ENCODE measurements at places on chromosomes 7 and 10. TPM values are rescaled to one million over a fixed set of nuclear protein-coding genes. Genes with fewer than 3 reads are reported as not detected.

PURB gene
- 7.7 TPM for polyA plus RNA-seq

ELMO1 gene
- 6.0 TPM for polyA plus RNA-seq

GRCh38 chr10:132434405-132435005 is 37.5 kb downstream of the PWWP2B start:
- no peak for DNase-seq

DNA sequence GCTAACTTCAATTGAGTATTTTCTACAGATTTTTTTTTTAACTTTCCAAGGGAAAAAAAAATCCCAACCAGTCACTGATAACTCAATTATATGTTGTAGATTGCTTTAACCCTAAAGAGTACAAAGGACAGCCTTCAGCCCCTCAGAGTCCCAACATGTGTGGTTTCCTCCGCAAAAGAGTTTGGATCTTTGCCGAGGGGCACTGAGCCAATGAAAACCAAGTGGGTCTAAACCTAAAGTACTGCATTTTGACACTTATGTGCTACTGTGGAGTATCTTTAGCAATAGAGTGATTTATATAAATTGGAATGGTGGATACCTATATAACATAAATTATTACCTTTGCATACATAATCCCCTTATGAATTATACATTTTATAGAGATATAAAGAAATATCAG is 91.5 kb downstream of the SEMA3D start:
- DNase-seq = no peak

GRCh38 chr7:90216771-90217170 is 5.2 kb downstream of the STEAP2 start:
- no peak for DNase-seq

GRCh38 chr7:128735436-128735835 is 3.7 kb upstream of the CALU start:
- peak; percentile 63 for DNase-seq
